OCI-LY7 (cell line): ENCODE measurements at places on chromosomes 5 and 9.

GRCh38 chr9:91864380-91864779 is 85.6 kb downstream of the ROR2 start:
- DNase-seq = no peak

GRCh38 chr5:1423901-1424603 is 21.2 kb downstream of the SLC6A3 start:
- no peak for DNase-seq

DNA sequence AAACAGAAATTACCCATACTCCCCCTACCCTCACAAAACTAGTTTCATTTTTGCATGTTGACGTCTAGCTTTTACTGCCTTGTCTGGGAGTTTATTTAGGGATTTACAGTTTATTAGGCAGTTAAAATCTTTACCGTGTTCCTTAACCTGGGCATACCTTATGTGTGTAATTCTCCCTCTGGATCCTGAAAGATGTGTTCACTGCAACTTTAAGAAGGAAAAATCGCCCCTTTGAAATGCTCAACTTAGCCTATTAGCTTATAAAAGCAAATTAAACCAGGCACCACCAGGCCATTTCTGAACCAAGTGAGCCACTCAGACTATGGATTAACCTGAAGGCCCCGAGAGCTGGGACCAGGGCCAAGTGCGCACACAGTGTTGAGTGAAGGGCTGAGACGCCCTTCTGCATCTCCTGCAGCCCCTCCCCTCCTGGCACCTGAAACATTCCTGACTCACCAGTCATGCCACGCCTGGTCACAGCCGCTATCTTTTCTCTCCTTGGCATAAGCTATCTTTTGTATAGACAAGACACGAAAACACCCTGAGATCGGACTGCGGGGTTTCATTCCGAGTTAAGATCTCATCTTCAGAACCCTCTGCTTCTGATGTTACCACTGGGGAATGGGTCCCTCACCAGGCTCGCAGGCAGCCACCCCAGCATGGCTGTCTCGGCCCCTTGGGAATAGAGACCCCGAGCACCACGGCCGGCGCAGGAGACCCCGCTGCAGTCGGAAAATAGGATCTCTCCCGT is 111.9 kb downstream of the ROR2 start:
- no peak for DNase-seq

GRCh38 chr5:71633255-71634155 is 46.4 kb downstream of the MCCC2 start:
- DNase-seq = no peak

- DNase-seq = no peak
Measured at GRCh38 chr9:75850459-75851200, 39.8 kb upstream of the PCSK5 start.

DNA sequence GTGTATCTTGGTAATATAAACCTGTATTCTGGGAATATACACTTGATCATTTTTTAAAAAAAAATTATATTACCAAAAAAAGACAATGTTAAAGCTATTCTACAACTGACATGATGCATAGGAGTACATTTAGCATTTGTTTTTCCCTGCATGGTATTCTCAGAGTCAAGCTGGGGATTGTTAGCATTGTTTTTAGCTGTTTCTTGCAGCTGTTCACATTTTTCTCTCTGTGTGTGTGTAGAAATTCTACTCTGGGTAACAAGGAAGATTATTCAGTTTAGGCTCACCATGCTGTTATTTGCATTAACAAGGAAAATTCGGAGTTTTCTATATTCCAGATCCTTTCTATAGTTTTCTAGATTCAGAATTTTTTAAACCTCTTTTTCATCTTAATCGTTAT is 62.2 kb downstream of the ADAMTS16 start:
- no peak for DNase-seq

- no peak for DNase-seq
Measured at GRCh38 chr5:166031926-166032325, 2259.5 kb upstream of the WWC1 start.

DNA sequence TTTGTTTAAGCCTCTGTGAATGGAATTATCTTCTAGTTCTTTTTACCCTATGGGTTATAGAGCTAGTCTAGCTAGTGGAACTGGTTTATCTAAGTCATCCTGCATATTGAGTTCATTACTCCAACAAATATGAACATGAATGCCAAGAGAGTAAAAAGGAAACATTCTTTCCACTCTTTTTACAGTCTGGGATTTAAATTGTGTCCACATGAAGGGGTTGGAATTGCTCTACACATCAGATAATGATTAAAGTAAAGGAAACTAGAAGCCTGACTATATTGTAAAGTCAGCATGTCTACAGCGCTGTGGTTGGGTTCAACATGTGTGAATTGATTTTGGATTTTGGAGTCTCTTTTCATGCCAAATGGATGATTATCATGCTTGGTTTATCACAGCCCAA is 173.1 kb downstream of the CCDC171 start:
- DNase-seq = no peak

DNA sequence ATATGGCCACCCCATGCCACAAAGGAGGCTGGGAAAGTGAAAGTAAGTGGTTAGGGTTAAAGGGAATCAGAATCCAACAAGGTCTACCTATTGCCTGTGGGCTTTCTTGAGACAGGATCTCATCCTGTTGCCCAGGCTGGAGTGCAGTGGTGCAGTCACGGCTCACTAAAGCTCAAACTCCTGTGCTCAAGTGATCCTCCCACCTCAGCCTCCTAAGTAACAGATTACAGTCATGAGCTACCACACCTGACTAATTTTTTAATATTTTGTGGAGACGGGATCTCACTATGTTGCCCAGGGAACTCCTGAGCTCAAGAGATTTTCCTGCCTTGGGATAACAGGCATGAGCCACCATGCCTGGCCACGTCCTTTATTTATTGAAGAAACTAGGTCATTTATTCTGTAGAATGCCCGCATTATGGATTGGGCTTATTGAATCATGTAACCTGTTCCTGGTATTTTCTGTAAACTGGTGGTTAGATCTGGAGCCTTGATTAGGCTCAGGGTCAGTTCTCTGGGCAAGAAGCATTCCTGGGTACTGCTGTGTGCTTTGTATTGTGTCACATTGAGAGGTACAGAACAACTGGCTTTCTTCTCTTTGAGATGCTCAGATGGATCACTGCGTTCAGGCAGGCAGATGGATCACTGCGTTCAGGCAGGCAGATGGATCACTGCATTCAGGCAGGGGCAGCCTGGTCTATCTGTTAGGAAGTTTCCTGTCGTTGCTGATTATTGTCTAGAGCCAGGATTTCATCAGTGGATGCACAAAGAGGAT is 41.6 kb downstream of the ERGIC1 start:
- no peak for DNase-seq

- DNase-seq = no peak
Measured at GRCh38 chr9:131347376-131348020, 46.4 kb upstream of the PRRC2B start.

DNA sequence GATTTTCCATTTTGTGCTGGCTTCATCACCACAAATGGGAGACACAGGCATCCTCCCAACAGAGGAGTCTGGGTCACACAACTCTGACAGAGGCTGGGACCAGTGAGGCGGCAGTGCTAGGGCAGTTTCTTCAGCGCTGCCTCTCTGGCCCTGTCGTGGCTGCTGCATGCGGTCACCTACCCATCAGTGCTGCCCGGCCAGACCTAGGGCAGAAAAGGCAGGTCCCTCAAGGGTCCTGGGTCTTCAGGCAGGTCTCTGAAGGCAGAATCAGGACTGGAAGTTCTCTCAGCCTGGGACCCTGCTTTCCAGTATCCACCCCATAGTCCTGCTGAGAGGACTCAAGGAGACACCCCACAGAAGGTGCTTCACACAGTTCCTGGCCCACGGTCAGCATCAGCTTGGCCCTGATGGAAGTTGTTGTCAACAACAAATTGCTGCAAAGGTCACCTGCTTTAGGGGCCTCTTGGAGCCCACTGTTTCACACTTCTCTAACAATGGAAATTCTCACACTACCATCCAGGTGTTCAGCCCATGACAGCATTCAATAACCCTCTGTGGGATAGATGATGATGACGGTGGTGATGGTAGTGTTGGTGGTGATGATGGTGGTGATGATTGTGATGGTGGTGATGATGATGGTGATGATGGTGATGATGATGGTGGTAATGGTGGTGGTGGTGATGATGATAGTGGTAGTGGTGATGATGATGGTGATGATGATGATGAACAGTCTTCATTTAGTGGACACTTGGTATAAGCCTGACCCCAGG is 146.4 kb upstream of the PPP1R26 start:
- no peak for DNase-seq

DNA sequence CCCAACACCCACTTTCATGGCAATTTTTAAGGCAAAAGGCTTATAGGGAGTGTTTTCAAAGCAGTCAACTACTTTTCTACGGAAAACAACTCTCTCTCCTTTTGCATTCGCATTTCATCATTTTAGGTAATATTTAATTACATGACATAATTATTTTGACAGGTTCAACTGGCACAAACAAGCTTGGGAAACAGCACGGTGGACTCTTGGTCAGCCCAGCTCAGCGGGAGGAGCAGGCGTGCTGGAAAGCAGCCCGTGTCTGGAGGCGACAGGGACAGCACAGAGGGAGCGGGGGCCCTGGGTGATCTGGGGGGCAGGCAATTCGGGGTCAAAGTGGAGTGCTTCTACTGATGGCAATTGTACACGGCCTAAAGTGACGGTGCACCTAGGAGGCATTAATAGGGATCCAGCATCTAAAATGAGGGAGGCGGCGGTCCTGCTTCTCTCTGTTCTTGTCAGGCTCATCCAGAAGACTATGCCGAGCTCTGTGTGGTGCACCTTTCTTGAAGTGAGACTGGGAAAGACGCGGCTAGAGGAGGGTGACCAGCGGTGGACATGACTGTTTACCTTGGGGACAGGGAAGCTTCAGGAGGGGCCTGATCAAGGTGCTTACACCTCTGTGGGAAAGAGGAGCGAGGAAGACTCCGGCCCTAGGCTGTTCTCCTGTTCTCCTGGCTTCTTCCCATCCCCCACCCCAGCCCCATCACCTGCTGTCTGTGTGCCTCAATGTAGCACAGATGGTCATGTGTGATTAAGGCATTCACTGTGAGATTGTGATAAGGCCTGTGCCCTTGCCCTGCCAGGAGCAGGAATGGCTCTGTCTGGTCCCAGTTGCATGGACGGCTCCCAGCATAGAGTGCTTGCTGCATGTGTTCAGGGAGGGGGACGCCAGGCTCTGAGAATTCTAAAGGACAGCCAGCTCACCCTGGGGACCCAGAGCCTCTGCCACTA is 3.4 kb downstream of the MYMK start:
- DNase-seq = no peak

DNA sequence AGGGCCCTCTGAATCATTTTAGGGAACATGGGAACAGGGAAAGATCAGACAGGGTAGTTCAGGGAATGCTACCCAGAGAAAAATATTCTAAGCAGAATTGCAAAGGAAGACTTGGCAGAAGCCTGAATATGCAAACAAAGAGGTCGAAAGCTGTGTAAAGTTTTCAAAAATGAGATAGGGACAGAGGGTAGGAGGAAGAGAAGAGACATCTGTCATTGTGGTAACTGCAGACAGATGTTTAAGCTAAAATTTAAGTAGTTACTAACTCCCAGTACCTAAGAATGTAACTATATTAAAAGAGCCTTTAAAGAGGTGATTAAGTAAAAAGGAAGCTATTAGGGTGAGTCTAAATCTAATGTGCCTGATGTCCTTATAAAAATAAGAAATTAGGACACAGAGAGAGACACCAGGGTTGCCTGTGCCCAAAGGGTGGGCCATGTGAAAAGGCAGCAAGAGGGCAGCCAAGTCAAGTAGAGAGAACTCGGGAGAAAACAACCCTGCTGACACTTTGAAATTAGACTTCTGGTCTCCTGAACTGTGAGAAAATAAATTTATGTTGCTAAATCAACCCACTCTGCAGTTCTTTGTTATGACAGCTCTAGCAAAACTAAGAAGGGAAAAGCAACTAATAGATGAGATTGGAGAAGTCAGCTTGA is 1647.4 kb upstream of the C9orf72 start:
- no peak for DNase-seq

GRCh38 chr9:76087976-76088375 is 197.5 kb downstream of the PCSK5 start:
- no peak for DNase-seq

DNA sequence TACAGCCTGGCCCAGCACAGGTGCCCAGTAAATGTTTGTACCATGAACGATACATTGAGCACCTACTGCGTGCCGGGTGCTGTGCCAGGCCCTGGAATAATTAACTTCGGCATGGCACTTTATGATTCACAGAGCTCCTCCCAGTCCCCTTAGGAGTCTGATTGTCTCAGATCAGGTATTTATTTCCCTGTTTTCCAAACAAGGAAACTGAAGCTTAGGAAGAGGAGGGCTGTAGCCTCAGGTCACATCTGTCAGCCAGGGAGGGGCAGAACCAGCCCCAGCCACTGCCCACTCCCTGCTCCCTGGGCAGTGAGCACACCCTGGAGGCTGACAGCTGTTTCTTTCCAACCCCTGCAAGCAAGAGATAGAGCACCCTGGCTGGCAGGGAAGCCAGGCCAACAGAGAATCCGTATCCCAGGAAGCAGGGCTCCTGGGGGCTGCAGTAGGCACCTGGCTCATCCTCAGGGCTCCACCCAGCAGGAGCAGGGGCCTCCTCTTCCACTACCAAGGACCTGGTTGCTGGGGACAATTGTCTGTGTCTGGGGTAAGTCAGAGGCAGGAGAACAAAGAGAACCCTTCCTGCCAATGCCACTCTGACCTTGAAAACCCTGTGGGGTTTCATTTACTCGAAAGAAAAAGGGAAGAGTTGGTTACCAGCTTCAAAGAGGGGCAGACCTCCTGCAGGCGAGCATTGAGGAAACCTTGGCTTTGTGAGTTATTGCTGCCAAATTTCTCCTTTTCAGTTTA is 69.0 kb downstream of the DAB2IP start:
- DNase-seq = no peak

DNA sequence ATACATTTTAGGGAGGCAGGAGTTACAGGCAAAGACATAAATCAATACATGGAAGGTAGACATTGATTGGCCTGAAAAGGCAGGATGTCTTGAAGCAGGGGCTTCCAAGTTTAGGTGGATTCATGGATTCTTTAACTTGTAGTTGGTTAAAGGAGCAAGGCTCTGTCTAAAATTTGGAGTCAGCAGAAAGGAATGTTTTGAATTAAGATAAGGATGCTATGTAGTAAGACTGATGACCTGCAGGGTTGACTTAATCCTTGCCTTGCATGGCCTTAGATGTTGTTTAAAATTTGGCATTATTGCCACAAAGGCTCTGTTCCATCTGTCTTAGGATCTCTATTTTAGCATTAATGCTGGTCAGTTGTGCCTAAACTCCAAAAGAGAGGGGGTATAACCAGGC is 171.3 kb downstream of the C5orf15 start:
- no peak for DNase-seq

DNA sequence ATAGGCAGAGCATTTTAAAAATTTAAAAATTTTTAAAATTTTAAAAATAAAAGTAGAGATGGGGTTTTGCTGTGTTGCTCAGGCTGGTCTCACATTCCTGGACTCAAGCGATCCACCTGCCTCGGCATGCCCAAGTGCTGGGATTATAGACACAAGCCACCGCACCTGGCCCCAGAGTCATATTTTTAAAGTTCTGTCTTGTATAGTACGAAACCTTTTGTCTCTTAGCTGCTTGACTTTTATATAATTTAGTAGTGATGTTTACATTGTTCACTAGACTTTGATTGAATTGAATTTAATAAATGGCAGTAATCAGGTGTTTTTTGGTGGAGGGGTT is 31.0 kb downstream of the LRRTM2 start:
- no peak for DNase-seq

- peak; percentile 45 for DNase-seq
Measured at GRCh38 chr5:116084287-116084691, 536 bp upstream of the COMMD10 start.

GRCh38 chr9:125694478-125694877 is 12.5 kb downstream of the MAPKAP1 start:
- no peak for DNase-seq
